Esophagus squamous epithelium (tissue), 5 donors: ENCODE measurements at places on chromosomes 6 and 20. TPM values are rescaled to one million over a fixed set of nuclear protein-coding genes. Genes with fewer than 3 reads are reported as not detected.

- H3K4me3 ChIP-seq: no peak overlapping the region
- no peaks in the 10 kb centered on the region for H3K27me3 ChIP-seq
- no peaks in the 10 kb centered on the region for H3K36me3 ChIP-seq
- peak overlapping the region; percentile 1 for H3K27ac ChIP-seq
- peaks cover 32% of the 10 kb centered on the region for H3K4me1 ChIP-seq
- DNase-seq: no peak
Measured at GRCh38 chr20:53897884-53898555, 172.4 kb downstream of the BCAS1 start.

GRCh38 chr6:63941747-63942470, 306.3 kb downstream of the PHF3 start:
- no peaks in the 10 kb centered on the region for H3K4me1 ChIP-seq
- H3K27ac ChIP-seq: no peak overlapping the region
- no peaks in the 10 kb centered on the region for H3K36me3 ChIP-seq
- DNase-seq: no peak

DNA sequence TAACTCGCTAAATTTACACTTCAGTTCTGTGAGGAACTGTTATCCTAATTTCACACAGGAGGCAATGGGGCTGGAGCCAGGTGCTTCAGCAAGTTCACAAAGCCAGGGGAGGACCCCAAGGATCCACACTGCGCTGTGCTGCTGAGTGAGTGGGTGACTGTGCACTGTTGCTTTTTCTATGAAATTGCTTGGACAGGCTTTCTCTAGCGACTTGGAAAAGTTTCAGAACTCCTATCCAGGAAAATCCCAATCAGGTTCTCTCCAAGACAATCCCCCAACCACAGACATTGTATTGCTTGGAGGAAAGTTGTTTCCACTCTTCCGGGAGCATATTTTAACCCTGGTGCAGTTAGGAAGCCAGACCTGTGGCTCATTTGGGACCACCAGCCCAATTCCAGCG, 175.9 kb upstream of the CST7 start:
- no peaks in the 10 kb centered on the region for H3K36me3 ChIP-seq
- no peak for DNase-seq
- H3K27me3 ChIP-seq: no peaks in the 10 kb centered on the region
- H3K4me3 ChIP-seq: no peak overlapping the region
- H3K27ac ChIP-seq: no peak overlapping the region

- H3K4me3 ChIP-seq: no peak overlapping the region
- no peak overlapping the region for H3K27ac ChIP-seq
Measured at GRCh38 chr6:91337967-91338366, 751.1 kb upstream of the MAP3K7 start.

- H3K36me3 ChIP-seq: no peaks in the 10 kb centered on the region
- H3K27ac ChIP-seq: no peak overlapping the region
- no peak for DNase-seq
- H3K4me3 ChIP-seq: no peak overlapping the region
- no peaks in the 10 kb centered on the region for H3K27me3 ChIP-seq
Measured at GRCh38 chr6:150846641-150847040, 18.9 kb upstream of the MTHFD1L start.

DNA sequence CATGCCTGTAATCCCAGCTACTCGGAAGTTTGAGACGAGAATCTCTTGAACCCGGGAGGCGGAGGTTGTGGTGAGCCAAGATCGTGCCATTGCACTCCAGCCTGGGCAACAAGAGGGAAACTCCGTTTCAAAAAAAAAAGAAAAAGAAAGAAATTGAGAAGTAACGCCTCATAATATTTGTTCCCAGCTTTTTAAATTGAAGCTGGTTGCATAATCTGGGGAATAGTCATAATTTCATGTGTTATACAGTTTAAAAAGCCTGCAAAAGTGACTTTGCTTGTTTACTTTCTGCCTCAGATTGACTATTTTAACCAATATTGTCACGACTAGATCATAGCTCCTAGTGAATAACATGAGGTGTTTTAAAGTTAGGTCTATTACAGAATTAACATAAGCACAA, 7.2 kb downstream of the FAM217B start:
- no peak overlapping the region for H3K4me3 ChIP-seq
- peaks cover 6% of the 10 kb centered on the region for H3K36me3 ChIP-seq
- H3K4me1 ChIP-seq: no peaks in the 10 kb centered on the region
- DNase-seq: no peak

GRCh38 chr6:111154981-111155380, 67.7 kb downstream of the SLC16A10 start:
- no peak for DNase-seq
- H3K4me1 ChIP-seq: peaks cover 9% of the 10 kb centered on the region
- H3K4me3 ChIP-seq: no peak overlapping the region
- no peaks in the 10 kb centered on the region for H3K36me3 ChIP-seq

GRCh38 chr6:44068607-44069296, 58.5 kb downstream of the MRPL14 start:
- no peak for DNase-seq
- no peaks in the 10 kb centered on the region for H3K27me3 ChIP-seq
- H3K4me1 ChIP-seq: peaks cover 62% of the 10 kb centered on the region
- H3K36me3 ChIP-seq: no peaks in the 10 kb centered on the region
- no peak overlapping the region for H3K27ac ChIP-seq

GRCh38 chr6:143691900-143692636, 14.3 kb downstream of the PHACTR2 start:
- H3K4me3 ChIP-seq: no peak overlapping the region
- DNase-seq: no peak
- H3K27ac ChIP-seq: peak overlapping the region; percentile 26
- no peaks in the 10 kb centered on the region for H3K36me3 ChIP-seq
- no peaks in the 10 kb centered on the region for H3K27me3 ChIP-seq
- no peaks in the 10 kb centered on the region for H3K4me1 ChIP-seq

DNA sequence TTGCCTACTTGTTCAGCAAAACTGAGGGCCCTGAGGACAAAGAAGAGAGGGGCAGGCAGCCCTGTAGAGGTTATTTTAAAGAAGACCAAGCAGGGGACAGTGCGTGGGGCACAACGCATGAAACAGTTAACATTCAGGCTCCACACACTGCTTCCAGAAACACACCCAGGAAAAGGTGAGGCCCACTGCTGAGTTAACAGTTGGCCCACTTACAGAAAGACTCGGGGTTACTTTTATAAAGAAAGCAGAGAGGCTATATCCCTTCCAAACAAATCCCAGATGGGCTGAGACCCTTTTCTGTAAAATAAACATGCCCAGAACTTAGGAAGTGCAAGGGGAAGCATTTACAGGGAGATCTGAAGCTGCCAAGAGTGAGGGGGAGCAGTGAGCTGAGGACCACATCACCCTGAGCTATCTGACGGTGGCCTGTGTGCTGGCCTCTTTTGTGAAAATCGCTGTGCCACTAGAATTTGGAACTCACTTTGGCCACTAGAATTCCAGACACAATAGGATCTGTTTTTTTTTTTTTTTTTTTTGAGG, 49.8 kb upstream of the SSTR4 start:
- DNase-seq: no peak
- H3K4me1 ChIP-seq: no peaks in the 10 kb centered on the region
- peaks cover 21% of the 10 kb centered on the region for H3K27me3 ChIP-seq
- no peak overlapping the region for H3K4me3 ChIP-seq

DNA sequence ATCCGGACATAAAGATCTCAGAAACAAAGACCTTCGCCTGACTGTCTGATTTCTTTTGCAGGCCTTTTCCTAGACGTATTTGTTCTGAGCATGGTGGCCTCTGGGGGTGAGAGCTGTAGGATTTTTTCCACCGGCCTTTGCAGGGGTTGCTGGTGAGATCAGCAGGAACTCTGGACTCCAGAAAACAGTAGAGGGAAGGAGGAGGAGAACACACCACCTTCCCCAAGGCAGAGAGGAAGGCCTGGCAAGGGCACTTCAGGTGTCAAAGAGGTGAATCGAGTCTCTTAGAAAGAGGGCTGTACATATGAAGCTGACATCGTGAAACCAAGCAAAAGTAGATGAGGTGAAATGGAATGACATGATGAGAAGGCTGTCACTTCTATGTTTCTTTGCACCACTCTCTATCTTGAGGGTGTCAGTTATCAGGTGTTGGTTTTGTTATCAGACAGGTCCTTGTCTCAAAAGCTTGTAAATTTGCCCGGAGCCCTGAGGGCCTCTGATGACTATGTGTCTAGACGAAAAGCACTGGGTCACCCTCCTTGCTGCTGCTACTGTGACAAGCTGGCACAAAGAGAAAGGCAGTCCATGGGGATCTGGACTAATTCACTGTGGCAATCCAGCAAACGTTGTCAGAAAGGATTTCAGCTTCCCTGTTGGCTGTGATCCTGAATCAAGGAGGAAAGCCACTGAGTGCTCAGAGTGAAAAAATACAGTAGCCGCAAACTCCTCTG, 91.3 kb upstream of the MAP3K7 start:
- H3K4me3 ChIP-seq: no peak overlapping the region
- H3K4me1 ChIP-seq: no peaks in the 10 kb centered on the region
- H3K27ac ChIP-seq: no peak overlapping the region
- no peaks in the 10 kb centered on the region for H3K27me3 ChIP-seq

DNA sequence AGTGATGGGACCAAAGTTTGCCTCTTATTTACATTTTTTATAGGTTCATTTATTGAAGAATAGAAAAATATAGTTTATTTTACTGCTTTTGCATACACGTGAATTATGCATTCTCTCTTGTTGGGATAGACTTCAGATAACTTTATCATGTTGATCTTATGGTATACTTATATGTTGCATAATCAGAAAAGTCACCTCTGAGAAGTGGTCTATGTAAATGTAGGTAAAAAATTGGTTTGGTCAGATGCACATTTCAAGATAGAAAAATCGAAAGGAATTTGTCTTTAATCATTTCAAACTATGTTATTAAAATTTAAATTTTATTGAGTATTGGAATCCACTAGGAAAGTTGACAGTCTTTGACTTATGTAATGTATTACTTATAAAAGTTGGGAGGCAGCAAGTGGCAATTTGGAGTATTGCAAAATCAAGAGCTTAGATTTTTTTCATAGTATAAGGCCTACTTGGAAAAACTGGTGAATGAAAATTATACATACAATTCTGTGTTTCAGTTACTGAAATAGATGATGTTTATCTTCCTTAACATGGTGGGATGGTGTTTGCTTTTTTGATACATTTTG, 2.4 kb downstream of the PHF3 start:
- H3K36me3 ChIP-seq: peaks cover 9% of the 10 kb centered on the region
- no peak overlapping the region for H3K27ac ChIP-seq
- no peak for DNase-seq
- no peaks in the 10 kb centered on the region for H3K4me1 ChIP-seq
- no peak overlapping the region for H3K4me3 ChIP-seq

DNA sequence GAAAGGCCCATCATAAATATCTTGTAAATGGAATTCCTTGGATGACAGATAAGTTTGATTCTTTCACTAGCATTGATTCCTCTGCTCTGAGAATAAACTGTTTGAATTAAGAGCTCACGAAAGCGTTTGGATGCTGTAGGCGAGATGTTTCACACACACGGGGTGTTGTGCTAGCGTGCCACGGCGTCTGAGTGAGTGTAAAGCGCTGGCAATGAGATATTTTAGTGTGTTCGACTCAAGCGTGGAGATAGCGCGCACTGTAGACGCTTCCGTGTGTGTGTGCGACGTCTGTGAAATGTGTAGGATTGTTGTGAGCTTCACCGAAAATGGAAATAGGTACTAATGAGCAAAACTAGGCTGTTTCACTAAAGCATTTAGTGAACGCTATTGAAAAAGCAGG, 29.4 kb upstream of the ADRM1 start:
- no peaks in the 10 kb centered on the region for H3K4me1 ChIP-seq
- H3K27me3 ChIP-seq: no peaks in the 10 kb centered on the region
- no peak for DNase-seq
- H3K27ac ChIP-seq: no peak overlapping the region

DNA sequence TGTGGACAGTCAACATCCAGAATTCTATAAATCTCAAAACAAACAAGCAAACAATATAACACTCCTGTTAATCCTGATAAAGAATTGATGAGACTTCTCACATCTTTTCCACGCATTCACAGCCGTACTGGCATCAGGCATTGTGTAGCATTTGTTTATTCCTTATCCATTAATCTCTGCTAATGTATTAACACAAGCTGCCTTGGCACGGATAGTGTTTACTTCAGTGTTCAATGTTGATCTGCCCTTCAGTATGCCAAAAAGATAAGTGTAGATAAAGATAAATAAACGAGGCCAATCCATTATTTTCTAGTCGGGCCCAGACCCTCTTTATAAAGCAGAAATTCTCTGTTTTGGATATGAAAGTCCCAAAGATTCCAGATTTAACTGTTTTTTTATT, 16.1 kb downstream of the UFL1 start:
- no peaks in the 10 kb centered on the region for H3K4me1 ChIP-seq
- H3K4me3 ChIP-seq: no peak overlapping the region
- no peaks in the 10 kb centered on the region for H3K27me3 ChIP-seq

DNA sequence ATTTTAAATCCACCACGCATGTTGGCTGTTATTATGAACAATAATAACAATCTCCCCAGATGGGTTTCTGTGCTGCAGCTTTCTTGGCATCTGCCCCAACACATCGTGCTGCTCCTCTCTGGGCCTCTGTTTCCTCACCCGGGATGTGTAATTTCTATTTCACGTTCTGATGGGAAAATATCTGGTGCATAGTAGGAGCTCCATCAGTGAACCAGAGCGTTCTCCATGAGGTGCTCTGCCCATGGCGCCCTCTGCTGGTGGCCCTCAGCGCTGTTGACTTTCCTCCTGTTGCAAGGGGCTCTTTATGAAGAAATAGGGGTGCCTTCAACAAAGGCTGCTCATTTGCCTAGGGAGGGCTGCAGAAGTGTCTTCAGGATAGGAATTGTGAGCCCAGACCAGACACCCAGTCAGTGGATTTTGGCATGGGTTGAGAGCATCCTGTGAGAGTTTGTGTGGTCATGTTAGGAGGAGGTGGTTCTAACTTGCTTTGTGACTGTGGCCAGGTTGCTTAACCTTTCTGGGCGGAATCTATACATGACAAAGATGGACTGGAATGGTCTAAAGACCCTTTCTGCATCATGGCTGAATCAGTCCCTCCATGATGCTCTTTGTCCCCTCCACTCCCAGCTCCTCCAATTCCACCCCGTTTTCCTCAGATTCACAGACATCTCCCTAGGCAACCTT, 8.1 kb downstream of the SCRT2 start:
- peaks cover 15% of the 10 kb centered on the region for H3K27me3 ChIP-seq
- no peaks in the 10 kb centered on the region for H3K4me1 ChIP-seq
- H3K4me3 ChIP-seq: no peak overlapping the region

The C6orf141 gene
- 22.8 TPM for total RNA-seq

The MLN gene
- not detected for total RNA-seq

The RAB5IF gene
- 373 TPM for total RNA-seq
